Activated CD4-positive, alpha-beta T cell treated with anti-CD3 and anti-CD28 coated beads, Interleukin-10, Interleukin-2, amounts not matched to agents 100 ng/mL and 50 ng/mL, durations not matched to agents 16 hours and 8 hours (primary cell): ENCODE measurements at places on chromosomes 1 and 21.

DNA sequence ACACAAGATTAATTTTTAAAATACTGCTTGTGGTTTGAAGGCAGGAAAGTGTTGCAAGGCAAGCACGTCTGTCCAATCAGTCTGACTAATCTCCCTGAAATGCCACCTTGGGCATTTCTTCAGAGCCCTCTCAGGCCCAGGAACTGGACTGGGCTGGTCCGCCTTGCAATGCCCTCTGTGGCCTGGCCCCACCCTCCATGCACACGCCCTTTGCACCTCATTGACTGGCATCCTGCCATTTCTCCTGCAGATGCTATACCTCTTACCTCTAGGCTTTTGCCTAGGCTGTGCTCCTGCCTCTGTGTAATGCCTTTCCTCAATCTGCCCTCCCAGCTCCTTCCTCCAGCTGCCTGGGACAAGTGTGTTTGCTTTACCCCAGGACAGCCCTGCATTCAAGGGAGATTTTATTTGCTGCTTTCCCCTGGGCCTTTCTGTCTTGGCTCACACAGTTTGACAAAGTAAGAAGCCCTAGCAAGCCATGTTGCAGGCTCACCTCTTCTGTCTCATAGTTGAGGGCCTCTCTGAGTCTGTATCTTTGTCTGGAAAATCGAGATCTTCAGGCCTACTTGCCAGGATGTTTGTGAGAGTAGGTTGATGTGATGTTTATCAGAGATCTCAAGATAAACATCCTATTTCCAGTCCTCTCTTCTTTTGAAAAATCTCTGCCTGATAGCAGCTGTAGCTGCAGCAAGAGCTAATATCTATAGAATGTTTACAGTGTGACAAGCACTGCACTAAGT is 149.2 kb upstream of the JUN start:
- no peak for DNase-seq

DNA sequence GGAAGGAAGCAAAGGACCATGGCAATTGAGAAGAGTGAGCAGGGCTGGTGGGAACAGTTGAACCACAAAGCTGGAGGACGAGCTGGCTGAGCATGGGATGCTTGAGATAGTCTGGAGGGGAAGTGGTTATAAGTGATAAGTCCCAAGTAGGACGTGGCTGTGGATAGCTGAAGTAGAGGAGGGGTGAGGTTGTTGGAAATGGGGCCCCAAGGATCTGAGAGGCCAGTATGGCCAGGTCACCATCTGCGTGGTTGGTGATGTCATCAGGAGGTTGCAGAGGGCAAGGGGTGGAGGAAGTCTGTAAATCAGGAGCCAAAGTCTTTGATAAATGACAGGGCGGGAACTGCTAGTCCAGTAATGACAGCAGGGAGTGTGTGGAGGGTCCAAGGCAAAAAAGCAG is 11.0 kb upstream of the REN start:
- no peak for DNase-seq

- DNase-seq, result no peak
Measured at GRCh38 chr1:156959414-156959813, 39.0 kb downstream of the LRRC71 start.

GRCh38 chr21:30932686-30933085 is 51.3 kb upstream of the KRTAP11-1 start:
- DNase-seq, result no peak

- no peak for DNase-seq
Measured at GRCh38 chr1:114323959-114324661, 170.4 kb upstream of the SYT6 start.

DNA sequence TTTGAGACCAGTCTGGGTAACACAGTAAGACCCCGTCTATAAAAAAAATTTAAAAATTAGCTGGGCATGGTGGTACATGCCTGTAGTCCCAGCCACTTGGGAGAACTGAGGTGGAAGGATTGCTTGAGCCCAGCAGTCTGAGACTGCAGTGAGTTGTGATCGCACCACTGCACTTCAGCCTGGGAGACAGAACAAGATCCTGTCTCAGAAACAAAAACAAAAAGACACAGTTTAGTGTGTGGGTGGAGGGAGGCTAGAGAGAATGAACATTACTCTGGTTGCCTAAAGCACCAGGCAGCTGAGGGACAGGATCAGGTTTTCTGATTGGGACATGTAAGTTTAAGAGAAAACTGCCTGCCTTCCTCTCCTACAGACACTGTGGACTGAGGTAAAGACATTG is 42.3 kb downstream of the VAMP4 start:
- DNase-seq, result no peak

- no peak for DNase-seq
Measured at GRCh38 chr1:119651641-119652040, 3.6 kb upstream of the ZNF697 start.

DNA sequence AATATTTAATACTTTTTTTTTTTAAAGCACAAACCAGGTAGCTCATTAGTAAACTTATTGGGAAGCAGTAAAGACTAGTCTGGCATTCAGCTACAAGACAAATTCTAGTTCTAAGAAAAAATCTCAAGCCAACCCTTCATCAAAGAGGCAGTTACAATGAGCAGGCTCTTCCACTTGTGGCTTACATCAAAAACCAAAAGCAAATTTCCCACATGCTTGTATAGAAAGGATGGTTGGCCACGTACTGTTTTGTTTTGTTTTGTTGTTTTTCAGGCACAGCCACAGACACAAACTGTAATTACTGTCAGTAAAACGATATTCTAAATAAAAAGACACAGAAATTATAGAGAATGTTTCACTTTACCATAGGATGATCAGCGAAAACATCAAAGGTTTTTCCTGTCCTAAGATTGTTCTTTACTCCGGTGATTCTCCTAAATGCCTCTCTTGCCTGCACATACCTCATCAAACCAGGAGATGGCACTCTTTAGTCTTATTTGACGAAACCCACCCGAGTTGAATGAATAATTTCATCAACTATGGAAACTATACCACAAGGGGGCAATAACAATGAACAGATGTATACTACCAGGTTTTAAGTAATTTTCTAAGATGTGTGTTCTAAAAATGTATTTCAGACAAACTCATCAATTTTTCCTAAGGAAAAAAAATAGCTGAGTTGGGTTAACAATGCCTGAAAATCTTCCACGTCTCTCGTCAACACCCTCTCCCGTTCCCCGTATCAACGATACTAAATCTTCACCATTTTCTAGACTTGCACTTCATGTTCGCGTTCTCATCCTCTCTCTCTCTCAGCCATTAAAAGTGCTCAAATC is 26.9 kb downstream of the RPL5 start:
- DNase-seq, result peak; percentile 84

DNA sequence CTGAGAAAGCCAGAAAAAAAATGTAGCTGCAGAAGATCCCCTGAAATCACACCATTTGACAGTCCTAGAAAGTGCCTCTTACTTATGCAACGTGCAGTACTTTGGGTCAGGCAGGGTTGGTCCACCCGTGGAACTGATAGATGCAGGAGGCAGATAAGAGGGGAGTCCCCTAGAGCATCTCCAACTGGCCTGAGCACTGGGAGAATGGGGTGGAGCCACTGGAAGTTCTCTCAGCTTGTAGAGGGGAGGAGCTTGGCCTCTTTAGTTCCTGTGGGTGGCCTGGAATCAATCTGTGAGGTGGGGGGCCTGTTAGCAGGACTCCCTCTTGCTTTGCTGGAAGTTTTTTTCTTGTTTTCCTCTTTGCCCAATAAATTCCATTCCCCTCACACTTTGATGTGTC is 335.7 kb upstream of the NCAM2 start:
- DNase-seq, result no peak

GRCh38 chr1:22266141-22266540 is 123.2 kb upstream of the WNT4 start:
- no peak for DNase-seq

DNA sequence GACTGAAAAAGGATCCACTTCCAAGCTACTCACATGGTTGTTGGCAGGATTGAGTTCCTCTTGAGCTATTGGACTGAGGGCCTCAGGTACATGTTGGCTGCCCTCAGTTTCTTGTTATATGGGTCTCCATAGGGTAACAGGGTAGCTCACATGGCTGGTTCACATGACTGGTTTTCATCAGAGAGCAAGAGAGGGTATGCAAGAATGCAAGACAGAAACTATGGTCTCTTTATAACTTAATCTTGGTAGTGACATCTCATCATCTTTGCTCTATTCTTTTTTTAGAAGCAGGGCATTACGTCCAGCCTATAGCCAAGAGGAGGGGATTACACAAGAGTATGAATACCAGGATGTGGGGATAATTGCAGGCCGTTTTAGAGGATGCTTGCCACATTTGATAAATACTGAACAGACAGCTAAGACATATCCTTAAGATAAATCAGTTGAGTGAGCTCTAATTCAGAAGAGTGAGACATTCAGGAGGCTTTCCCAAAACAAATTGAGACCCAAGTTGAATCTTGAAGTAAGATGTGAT is 100.2 kb downstream of the HMCN1 start:
- no peak for DNase-seq

DNA sequence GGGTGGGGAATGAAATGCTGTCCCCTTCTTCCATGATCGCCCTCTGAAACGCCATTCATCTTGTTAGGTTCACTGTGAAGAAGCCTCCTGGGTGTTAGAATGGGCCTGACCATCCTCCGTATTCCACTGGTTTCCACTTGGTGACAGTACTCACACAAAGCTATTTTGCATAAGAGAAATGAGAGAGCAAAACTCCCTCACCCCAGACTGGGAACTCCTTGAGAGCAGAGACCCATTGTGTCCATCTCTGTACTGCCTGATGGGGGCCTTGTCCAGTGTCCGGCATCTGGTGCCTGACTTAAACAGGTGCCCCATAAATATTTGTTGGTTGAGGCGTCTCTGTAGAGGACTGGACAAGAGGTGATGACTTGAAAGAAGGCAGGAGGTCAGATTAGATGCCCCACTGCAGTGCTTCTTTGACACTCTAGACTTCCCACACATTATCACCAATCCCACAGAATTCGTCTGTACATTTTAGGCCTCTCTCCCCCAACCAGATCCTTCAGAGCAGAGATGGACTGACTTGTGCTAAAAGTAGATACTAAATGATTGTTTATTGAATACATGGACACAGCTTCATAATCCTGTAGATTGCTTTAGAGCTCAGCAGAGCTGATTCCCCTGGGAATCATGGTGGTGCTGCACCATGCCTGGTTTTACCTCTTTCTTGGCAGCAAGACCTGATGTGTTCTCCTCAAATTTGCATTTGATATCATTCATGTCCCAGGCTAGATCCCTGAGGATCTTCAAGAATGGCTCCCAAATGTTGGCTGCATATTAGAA is 22.4 kb upstream of the KCNA2 start:
- DNase-seq, result no peak

GRCh38 chr1:160981584-160982411 is 27.2 kb upstream of the ITLN2 start:
- no peak for DNase-seq

DNA sequence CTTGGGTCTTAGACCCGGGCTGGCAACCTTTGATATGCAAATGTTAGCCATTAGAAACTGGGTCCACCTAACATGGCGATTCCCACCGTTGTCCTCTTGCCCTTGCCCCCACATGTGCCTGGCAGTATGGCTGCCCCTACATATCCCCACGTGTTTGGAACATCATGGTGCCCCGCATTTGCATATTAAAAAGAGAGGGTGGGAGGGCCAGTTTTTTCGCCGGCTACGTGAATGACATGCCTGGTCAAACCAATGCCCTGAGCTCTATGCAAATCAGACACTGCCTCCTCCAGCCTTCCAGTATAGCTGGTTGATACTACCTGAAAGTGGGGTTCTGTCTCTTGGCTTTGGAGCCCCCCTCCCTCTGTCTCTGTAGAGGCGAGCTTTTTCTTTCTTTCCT is 133.0 kb downstream of the CDC42BPA start:
- DNase-seq, result no peak

DNA sequence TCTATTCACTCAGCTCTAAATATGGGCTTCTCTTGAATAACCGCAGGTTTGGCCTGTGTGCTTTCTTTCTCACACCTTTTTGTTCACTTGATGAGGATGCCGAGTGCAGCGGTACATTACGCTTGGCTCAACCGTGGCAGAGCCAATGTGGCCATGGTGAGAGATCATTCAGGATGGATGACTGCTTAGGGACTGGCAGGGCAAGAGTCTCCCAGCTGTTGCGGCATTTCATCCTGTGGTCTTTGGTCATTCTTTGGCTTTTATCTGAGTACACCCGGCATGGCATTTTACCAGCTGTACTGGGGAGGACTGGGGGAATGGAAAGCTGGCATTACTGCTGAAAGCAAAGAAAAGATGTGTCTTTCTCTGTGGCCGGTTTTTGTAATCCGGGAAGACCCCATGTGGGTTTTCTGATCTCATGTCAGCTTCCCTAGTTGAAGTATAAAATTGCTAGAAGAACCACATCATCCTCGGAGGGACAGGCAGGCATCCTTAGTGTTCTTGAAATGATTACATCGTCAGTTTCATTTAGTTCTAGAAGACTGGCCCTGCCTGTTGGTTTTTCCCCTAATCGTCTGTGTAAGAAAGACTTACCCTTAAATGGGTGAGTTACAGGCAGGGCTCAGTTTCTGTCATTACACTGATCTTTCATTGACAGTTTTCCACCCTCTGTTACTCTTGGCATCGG is 15.1 kb downstream of the PCP4 start:
- no peak for DNase-seq

DNA sequence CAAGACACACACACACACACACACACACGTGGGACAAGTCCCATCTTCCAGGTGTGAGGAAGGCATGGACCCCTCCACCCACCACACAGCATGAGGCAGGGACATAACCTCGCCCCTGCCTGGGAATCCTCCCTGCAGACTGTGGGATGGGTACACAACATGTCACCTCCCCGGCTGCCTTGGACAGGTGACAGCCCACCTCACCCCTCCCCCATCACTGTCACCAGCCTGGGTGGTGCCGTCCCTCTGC is 40.7 kb downstream of the AHDC1 start:
- no peak for DNase-seq

DNA sequence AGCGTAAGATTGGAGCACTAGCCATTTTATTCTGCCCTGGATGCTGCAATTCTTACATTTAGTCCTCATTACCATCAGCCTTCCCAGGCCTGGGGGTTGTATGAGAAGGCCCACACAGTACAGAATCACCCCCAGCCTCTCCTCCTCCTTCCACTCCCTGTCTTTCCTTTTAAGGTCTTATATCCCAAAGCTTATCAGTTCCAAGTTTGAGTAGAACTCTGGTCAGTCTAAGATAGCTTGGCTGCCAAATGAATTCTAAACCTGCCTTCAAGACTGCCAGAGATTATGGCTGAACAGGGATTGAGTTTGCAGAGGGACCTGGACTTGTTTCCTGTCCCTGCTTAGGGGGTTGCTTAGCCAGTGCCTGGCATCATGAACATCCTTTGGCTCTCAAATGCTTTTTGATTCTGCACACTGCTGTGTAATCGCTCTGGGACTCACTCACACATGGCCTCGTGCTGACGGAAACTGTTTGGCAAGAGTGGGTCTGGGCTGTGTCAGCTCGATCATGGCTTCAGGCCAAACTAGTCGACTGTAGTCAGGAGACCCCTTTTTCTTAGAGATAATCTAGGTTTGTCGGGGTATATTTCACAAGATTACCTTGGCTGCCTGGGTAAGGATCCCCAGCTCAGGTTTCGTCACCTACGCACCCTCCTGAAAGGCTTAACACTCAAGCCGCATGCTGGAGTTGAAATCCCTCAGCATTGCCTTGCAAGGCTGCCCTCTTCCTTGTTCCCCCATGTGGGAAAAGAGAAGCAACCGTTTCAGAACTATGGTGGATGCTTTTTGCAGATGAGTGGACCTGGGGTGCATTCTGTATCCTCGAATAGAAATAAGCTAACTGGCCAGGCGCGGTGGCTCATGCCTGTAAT is 252.6 kb downstream of the NFIA start:
- DNase-seq, result no peak
